A375 (cell line): ENCODE measurements at places on chromosomes 7 and 10. TPM values are rescaled to one million over a fixed set of nuclear protein-coding genes. Genes with fewer than 3 reads are reported as not detected.

STEAP4 gene
- not detected in 2 replicates for total RNA-seq

NFE2L3 gene
- 22.6 and 22.7 TPM in 2 replicates for total RNA-seq

POLR3A gene
- total RNA-seq = 11.9 and 12.3 TPM in 2 replicates

PHKG1 gene
- total RNA-seq = 0.50 TPM in 1 of 2 replicates, not detected in the other

GPR22 gene
- total RNA-seq = not detected in 2 replicates

POU6F2 gene
- 0.34 TPM in 1 of 2 replicates, not detected in the other for total RNA-seq

HTR7 gene
- total RNA-seq = 18.0 and 22.4 TPM in 2 replicates

CYP3A4 gene
- not detected in 2 replicates for total RNA-seq

VSIR gene
- 7.4 and 9.5 TPM in 2 replicates for total RNA-seq

AEBP1 gene
- 39.5 and 46.1 TPM in 2 replicates for total RNA-seq

SKIDA1 gene
- total RNA-seq = 0.64 and 0.83 TPM in 2 replicates

ABLIM1 gene
- total RNA-seq = 6.0 and 8.0 TPM in 2 replicates

CALML5 gene
- total RNA-seq = not detected in 2 replicates

EN2 gene
- total RNA-seq = 3.6 and 5.5 TPM in 2 replicates

RBM20 gene
- total RNA-seq = 0.45 and 0.64 TPM in 2 replicates

SUV39H2 gene
- total RNA-seq = 15.4 and 16.6 TPM in 2 replicates

BAMBI gene
- 53.5 and 65.3 TPM in 2 replicates for total RNA-seq

ABCB1 gene
- 5.8 and 8.6 TPM in 2 replicates for total RNA-seq

CYP3A7 gene
- not detected in 2 replicates for total RNA-seq

SPDYE8 gene
- not detected in 2 replicates for total RNA-seq

BMPR1A gene
- total RNA-seq = 18.3 and 20.4 TPM in 2 replicates

OR2A25 gene
- not detected in 2 replicates for total RNA-seq

FKBP6 gene
- total RNA-seq = not detected in 2 replicates

GIMAP2 gene
- 3.0 and 3.8 TPM in 2 replicates for total RNA-seq

PIP gene
- not detected in 2 replicates for total RNA-seq
